ENCODE measurements at places on chromosomes 4 and X.

GRCh38 chrX:115373308-115373707 is 83.8 kb downstream of the LUZP4 start:
- DNase-seq, result no peak
- H3K36me3 ChIP-seq, result no peaks in the 10 kb centered on the region
- H3K4me1 ChIP-seq, result peaks cover 49% of the 10 kb centered on the region
- no peak overlapping the region for H3K4me3 ChIP-seq

- no peaks in the 10 kb centered on the region for H3K4me1 ChIP-seq
- no peak overlapping the region for H3K4me3 ChIP-seq
- peak; percentile 69 for DNase-seq
Observed at GRCh38 chr4:1400831-1401408, 5.3 kb downstream of the NKX1-1 start.

DNA sequence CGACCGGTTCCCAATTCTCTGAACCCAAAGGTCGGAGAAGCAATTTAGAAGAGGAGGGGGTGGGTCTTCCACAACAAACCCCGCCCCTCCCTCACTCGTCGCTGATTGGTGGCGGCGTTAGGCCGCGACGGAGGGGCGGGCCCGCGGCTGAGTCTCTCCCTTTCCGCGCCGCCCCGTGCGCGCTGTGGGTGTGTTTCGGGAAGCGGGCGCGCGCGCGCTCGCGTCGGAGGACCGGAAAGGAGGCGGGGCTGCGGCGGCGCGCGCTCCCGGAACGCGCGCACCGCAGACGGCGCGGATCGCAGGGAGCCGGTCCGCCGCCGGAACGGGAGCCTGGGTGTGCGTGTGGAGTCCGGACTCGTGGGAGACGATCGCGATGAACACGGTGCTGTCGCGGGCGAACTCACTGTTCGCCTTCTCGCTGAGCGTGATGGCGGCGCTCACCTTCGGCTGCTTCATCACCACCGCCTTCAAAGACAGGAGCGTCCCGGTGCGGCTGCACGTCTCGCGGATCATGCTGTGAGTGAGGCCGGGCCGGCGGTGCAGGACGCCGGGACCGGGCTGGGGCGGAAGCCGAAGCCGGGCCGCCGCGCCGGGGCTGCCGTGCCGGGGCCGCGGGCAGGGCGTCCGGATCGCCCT is at the start of gene SPCS3:
Gene SPCS3 (plus strand): TSS at position 263 of the 636 bp plus-strand sequence. CDS start 111 bp downstream, at position 374.
- peak; percentile 97 for DNase-seq
- no peaks in the 10 kb centered on the region for H3K27me3 ChIP-seq
- H3K36me3 ChIP-seq, result peaks cover 1% of the 10 kb centered on the region
- peak within 1 kb of the TSS; percentile 91 for H3K4me3 ChIP-seq

DNA sequence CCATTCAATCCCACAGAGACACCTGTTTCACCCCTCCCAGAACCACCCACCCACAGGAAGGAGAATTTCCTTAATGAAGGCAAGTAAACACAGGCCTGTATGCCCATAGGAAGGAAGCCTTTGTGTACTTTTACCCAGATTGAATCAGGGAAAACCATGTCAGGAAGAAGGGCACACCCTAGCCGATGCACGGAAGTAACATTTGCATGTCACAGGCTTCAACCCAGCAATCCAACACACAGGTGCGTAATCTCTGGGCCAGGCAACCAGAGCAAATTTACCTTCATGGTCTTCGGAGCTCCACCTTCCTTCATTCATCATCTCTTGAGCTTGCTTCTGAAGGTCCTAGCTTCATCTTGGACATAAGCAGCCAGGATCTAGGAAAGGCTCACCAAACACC is 206.3 kb downstream of the SHROOM3 start:
- no peak overlapping the region for H3K4me3 ChIP-seq
- peaks cover 9% of the 10 kb centered on the region for H3K4me1 ChIP-seq
- no peak overlapping the region for H3K27ac ChIP-seq
- DNase-seq, result no peak

- no peak for DNase-seq
- H3K27me3 ChIP-seq, result no peaks in the 10 kb centered on the region
- H3K36me3 ChIP-seq, result no peaks in the 10 kb centered on the region
- H3K4me1 ChIP-seq, result peaks cover 20% of the 10 kb centered on the region
Observed at GRCh38 chrX:133417364-133417763, 2.1 kb upstream of the GPC4 start.

DNA sequence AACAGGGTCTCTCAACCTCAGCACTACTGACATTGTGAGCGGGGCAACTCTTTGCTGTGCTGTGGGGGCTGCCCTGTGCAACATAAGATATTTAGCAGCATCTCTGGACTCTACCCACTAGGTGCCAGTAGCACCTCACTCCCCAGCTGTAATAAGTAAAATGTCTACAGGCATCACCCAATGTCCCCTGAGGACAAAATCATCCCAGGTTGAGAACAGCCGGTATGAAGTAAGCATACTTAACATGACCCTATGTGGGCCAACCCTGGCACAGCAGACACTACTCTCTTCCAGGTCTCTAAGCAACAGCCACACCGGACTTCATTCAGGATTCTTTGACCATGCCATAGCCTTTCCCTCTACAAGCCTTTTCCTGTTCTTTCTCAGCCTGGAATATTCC is 10.5 kb upstream of the MGST2 start:
- H3K4me3 ChIP-seq, result no peak overlapping the region
- H3K27me3 ChIP-seq, result no peaks in the 10 kb centered on the region
- H3K4me1 ChIP-seq, result peaks cover 21% of the 10 kb centered on the region

- peaks cover 2% of the 10 kb centered on the region for H3K27me3 ChIP-seq
- no peak overlapping the region for H3K4me3 ChIP-seq
- no peak overlapping the region for H3K27ac ChIP-seq
- no peaks in the 10 kb centered on the region for H3K4me1 ChIP-seq
- no peaks in the 10 kb centered on the region for H3K36me3 ChIP-seq
Observed at GRCh38 chrX:19496711-19497110, 18.6 kb downstream of the MAP3K15 start.

GRCh38 chrX:130081421-130082045 is 28.8 kb downstream of the ELF4 start:
- no peak for DNase-seq
- no peak overlapping the region for H3K4me3 ChIP-seq
- no peaks in the 10 kb centered on the region for H3K36me3 ChIP-seq
- peak overlapping the region; percentile 74 for H3K27ac ChIP-seq
- H3K4me1 ChIP-seq, result peaks cover 36% of the 10 kb centered on the region

DNA sequence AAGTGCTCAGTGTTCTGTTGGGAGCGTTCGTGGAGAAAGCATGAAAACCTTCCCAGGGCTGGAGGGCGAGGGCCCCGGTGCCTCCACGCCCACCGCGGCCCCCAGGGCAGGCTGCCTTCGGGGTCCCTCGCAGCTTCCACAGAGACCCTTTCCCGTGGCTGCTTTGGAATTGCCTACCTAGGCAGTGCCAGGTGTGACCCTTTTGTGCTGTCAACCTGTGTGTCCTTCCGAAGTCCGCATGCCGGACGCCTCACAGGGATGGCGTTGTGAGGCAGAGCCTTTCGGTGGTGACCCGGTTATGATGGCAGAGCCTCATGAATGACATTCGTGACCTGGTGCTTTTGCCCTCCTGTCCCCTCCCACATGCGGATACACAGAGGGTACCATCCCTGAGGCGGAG is 17.4 kb downstream of the TMEM175 start:
- H3K4me3 ChIP-seq, result no peak overlapping the region
- H3K4me1 ChIP-seq, result peaks cover 11% of the 10 kb centered on the region
- H3K27ac ChIP-seq, result no peak overlapping the region
- DNase-seq, result peak; percentile 41
- no peaks in the 10 kb centered on the region for H3K27me3 ChIP-seq
- peaks cover 4% of the 10 kb centered on the region for H3K36me3 ChIP-seq

Measured in chondrocyte (in vitro differentiated cells).